ENCODE measurements at places on chromosomes 5 and 9.
A peak's percentile ranks its signal among the peaks of the same experiment; 100 is the strongest.

GRCh38 chr9:131651599-131651998 is 88.3 kb downstream of the RAPGEF1 start:
- peak; percentile 32 for DNase-seq

- no peak for DNase-seq
Observed at GRCh38 chr5:69188811-69189161, 597 bp upstream of the CENPH start.

GRCh38 chr5:55064523-55064922 is 37.9 kb upstream of the GZMA start:
- no peak for DNase-seq

DNA sequence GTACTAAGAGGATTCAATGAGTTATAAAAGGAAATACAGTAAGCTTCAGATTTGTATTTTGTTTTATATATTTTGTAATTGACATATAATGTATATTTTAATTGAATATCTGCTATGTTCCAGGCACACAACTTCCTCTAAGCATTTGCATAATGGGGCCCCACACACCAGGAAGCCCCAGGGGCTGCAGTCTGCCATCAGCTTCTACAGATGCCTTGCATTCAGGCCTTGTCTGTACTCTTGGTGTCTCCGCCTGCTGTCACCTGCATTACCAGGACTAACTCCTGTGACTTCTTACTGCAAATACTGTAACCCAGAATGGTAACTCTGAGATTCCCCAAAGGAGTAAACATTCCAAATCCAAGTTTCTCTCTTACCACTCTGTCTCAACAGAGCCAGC is 20.6 kb downstream of the ARL15 start:
- no peak for DNase-seq

DNA sequence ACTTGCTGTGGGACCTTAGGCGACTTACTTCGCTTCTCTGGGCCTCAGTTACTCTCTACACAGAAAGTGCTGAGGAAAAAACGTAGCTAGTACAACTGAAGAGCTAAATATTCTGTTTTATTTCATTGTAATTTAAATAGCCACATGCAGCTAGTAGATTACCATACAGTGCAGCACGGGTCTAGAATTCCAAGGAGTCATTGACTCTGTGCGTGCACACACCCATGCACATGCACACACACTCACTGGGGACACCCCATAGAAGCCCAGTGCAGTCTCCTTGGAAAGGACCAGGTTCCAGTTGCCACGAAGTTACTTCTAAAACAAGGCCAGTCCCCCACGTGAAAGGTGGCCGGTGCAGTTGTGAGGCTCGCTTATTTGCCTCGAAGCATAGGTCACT is 17.0 kb downstream of the URM1 start:
- DNase-seq: no peak

DNA sequence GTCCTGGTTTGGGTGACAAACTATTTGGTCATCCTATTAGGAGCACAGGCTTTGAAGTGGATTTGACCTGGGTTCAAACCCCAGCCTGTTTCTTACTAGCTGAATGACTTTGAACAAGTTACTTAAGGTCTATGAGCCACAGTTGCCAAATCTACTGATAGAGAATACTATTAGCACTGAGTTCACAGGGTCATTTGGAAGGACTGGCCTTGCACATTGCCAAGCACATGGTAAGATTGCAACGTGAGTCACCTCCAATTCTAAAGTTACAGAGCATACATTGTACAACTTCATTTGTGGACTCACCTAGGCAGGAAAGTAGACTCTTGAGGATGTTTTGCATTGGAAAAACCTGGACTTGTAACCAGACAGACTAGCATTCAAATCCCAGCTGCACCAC is 38.9 kb downstream of the MFAP3 start:
- no peak for DNase-seq

- no peak for DNase-seq
Observed at GRCh38 chr9:8223861-8224260, 424.3 kb upstream of the DMAC1 start.

DNA sequence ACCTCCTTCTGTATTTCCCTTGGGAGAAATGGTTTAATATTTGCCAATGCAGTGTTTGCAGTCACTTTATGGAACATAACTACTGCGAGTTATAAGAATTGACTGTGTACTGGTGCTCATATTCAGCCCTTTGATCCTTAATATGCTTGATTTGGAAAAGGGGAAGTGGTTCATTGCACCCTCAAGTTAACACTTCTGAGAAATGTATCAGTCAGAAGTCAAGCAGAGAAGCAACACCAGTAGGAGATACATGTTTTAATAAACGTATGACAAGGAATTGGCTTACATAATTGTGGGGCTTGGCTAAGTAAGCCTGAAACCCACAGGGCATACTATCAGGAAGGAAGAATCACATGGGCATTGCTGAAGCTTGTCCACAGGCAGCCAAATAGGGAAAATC is 131.0 kb upstream of the SPRY4 start:
- no peak for DNase-seq

- DNase-seq: no peak
Observed at GRCh38 chr5:40735609-40736008, 20.2 kb downstream of the TTC33 start.

DNA sequence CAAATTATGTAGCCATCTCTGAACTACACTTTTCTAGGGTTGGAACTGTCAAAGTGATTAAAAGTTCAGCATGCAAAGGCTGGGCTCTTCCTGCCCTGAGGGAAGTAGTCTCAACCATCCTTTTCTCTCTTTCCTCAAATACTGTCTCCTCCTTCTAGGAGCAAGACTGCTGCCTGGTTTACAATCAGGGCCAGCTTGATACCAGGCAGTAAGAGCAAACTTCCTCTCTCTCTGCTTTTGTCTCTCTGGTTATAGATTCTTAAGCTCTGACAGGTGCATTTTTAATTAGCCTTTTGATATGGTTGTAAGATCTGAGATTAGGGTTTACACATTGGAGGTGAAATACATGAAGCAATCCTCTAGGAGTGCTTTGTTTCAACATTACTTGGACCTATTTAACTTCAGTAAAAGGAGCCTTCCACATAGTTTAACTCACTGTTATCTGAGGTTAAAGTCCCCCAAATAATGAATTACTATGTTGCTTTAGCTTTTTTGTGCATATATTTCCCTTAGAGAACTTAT is 436.1 kb downstream of the SPATA31D1 start:
- no peak for DNase-seq

GRCh38 chr5:668283-668995 is 24.7 kb downstream of the TPPP start:
- no peak for DNase-seq

DNA sequence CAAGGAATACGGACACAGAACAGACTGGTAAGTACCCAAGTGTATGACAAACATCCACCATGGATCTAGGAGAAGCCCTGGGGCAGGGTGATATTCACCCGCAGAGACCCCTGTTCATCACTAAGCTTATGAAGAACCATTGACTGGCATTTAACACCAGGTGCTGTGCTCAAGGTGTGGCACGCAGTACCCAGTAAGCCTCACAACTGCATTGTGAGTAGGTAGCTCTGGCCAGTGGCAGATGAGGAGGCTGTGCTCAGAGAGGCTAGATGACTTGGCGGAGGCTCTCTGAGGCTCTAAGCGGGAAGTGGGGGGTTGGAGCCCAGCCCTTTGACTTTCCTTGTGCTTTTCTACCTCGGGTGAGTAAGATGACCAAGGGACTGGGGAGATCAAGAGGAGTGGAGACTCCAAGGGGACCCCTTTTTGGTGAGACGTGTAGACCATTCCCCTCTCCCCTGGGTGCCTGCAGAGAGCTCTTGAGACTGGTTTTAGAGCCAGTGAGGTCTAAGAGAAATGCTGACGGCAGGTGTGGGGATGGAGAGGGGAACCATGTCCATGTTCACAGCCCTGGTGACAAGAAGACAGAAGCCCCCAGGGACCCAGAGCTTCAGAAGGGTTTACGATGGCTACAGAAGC is 70.8 kb downstream of the IL6ST start:
- no peak for DNase-seq

- DNase-seq: no peak
Observed at GRCh38 chr9:120514405-120514804, 65.6 kb downstream of the CDK5RAP2 start.

- DNase-seq: peak; percentile 23
Observed at GRCh38 chr9:101486693-101487442, 46.8 kb upstream of the RNF20 start.

DNA sequence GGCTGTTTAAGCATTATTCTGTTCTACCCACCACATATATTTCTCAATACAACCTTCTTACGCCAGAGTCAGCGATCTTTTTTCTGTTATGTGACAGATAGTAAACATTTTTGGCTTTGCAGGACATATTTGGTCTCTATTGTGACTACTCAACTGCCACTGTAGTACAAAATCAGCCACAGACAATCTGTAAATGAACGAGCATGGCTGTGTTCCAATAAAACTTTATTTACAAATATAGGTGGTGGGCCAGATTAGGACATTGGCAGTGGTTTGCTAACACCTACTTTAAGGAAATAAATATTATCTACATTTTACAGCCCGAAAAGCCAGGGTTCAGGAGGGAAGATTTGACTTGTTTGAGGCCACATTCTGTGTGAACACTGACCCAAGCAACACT is 40.2 kb upstream of the FBXW11 start:
- DNase-seq: no peak

- DNase-seq: no peak
Observed at GRCh38 chr9:97936998-97937397, 974 bp downstream of the HEMGN start.

GRCh38 chr5:135266975-135267374 is 132.1 kb downstream of the MACROH2A1 start:
- no peak for DNase-seq

DNA sequence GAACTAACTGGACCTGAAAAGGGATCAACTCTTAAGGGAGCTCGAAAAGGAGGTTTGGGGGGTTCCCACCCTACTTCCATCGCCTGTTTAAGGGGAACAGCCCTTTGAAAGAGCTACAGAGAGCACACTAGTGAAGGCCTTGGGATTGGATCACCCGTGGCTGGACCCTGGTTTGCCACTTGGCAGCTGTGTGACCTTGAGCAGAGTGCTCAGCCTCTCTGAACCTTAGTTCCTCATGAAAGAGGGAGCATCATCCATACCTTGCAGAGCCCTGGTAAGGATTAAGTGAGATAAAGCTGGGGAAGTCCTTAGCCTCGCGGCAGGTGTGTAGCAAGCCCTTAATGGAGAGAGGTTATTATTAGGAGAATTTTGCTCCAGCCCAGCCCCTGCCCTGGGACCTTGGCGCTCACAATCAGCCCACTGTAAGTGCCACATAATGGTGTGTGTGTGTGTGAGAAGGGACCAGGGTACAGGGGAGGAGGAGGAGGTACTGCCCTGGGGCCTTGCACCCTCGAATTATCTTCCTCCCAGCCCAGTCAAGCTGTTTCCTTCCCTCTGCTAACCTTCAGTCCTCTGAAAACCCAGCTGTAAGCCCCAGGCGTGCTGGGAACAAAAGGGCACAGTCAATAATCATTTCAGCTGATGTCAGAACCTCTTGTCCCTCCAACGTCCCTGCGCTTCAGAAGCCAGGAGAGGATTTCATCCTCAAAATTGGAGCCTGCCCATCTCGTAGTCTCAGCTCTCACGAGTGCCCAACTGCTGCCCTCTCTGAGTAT is 42.9 kb downstream of the FOXI1 start:
- no peak for DNase-seq

DNA sequence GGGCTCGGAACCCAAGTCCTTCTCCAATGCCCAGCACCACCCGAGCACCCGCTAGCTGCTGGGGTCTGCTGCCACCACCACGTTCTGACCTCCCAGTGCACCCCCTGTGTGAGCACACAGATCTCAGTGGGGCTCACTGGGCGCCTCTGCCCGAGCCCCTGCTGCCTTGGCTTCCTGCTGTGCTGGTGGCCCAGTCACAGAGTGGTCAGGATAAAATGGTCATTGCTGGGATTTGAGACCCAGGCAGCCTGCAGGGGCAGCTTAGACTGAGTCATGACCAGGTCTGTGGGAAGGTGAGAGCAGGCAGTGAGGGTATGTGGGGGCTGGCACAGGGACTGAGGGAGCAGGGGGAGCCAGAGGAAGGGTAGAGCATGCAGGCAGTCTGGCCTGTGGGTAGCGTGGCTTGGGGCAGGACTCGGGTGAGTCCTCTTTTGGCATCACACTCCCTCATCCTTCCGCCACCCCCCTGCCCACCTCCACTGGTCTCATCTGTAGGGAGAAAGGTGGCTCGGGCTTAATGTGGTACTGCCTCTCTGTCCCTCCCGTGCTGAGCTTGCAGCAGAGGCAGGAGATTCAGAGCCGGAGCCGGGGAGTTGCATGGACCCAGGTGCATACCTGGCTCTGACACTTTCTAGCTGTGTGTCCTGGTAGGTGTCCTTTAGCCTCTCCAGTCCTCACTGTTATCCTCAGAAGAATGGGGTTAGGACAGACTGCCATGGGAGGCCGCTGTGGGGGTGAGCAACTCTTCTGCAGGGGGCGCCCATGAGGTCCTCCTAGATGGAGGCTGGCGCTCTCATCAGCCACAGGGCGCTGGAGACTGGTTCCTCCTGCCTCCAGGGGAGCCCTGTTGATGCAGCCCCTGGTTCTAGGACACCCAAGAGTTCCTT is 32.1 kb downstream of the USP20 start:
- DNase-seq: peak; percentile 40

GRCh38 chr5:3490957-3491507 is 104.6 kb upstream of the IRX1 start:
- DNase-seq: no peak

- DNase-seq: no peak
Observed at GRCh38 chr5:74894351-74894750, 28.2 kb upstream of the FAM169A start.

DNA sequence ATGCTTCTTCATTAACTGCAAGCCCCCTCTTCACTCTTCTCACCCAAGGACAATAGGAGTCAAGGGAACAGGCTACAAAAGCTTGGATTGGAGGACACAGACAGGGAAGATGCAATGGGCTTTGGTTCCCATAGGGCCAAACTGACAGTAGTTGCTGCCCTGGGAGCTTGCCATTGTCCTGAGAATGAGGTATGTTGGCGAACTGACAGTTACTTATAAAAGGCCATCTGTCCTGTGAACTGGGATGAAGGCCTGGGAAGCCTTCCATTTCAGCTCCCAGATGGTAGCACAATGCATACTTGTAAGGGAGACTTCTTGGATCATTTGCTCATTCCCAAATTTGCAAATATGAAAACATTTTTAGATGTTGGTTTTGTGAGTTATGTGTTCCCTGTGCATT is 88.9 kb downstream of the SNCAIP start:
- DNase-seq: no peak

GRCh38 chr5:26024774-26025173 is 1013.6 kb downstream of the CDH9 start:
- DNase-seq: no peak

DNA sequence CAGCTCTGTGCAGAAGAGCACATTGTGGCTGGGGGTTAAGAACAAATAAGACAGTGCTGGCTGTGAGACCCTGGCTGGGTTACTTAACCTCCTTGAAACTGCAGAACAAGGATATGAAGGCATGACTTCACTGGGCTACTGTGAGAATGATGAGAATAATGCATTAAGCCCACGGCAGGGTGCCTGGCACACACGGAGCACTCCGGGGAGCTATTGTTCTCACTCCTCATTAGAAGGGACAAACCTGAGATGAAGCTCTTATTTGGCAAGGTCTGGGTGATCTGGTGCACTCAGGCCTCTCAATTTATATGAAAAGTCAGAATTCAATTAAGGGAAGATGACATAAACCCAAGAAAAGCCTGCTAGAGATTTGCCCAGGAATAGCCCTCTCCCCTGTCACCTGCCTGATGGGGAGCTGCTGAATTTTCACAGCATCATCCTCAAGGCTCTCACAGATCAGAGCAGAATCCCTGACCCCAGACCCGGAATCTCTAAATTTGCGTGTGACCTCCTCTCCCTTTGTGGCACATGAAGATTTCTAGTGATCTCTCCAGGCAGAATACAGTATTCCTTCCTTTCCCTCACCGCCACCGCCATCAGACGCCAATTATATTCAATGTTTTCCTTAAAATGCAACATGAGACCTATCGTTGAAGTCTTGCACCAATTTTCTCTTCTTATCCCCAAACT is 102.1 kb downstream of the COL23A1 start:
- no peak for DNase-seq

GRCh38 chr5:154863291-154864080 is 5.1 kb downstream of the CNOT8 start:
- no peak for DNase-seq
